ENCODE measurements at places on chromosomes 3 and 15.

- no peak for DNase-seq
Measured at GRCh38 chr3:152398495-152398894, 129.8 kb downstream of the MBNL1 start.

DNA sequence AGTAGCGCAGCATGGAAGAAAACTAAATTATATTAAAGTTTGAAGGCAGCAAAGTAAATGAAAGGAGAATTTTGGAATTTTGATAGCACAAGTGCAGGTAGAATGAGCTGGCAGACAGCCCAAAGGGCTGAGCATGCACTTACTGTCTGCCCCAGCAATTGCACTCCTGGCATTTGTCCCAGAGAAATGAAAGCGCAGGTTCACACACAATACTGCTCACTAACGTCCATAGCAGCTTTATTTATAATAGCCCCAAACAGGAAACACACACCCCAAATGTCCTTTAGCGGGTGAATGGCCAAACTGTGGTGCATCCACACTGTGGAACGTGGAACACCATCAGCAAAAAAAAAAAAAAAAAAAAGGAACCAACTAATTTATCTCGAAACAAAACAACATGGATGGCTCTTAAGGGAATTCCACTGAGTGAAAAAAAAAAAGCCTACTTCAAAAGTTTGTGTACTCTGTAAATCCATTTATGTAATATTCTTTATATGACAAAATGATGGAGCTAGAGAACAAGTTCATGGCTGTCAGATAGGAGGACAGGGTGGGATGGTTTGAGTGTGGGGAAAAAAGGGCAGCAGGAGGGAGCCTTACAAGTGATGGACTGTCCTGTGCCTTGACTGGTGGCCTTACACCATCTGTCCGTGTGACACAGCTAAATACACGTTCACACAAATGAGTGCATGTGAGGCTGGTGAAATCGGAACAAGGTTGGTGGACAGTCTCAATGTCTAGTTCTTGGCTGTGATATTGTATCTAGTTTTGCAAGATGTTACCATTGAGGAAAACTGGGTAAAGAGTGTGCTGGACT, 6.0 kb upstream of the TM2D3 start:
- DNase-seq: no peak

- no peak for DNase-seq
Measured at GRCh38 chr3:133280586-133280985, 119.3 kb upstream of the BFSP2 start.

DNA sequence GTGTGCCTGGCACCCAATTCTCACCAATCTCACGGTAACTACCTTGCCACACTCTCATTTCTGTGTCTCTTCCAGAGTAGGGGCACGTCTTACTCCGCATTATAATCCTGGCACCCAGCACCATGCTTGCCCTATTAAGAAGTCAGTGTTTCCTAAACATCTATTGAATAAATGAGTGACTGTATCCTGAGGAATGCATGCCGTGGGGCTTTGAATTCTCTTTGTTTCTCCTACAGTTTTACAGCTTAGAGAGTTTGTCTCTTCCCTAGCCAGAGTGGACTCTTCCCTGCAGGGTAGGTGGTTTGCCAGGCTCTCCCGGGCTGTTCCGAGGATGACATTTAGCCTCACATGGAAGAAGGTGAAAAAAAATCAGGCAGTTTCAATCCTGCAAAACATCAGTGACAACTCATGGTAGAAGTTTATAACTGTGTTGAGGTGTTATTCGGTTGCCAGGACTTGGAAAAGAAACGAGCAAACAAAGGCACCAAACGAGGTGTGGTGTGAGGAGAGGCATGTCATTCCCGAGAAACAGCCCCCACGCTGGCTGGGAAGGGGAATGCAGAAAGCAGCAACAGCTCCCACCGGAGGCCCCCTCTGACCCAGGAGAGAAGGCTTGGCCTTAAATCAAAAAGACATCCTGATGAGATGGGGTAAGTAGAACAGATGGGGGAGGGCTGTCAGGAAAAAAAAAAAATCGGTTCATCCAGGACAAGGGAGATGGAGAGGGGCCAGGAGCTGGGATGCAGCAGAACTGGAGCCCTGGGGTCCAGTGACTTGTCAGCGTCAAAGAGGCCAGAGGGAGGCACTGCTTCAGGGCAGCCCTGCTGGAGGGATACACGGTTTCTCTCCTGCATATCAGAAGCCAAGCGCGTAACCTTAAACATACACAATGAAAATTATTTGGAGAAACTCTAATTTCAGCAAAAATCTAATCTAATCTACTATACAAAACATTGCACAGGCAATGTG, 168.4 kb upstream of the ARRDC4 start:
- no peak for DNase-seq

DNA sequence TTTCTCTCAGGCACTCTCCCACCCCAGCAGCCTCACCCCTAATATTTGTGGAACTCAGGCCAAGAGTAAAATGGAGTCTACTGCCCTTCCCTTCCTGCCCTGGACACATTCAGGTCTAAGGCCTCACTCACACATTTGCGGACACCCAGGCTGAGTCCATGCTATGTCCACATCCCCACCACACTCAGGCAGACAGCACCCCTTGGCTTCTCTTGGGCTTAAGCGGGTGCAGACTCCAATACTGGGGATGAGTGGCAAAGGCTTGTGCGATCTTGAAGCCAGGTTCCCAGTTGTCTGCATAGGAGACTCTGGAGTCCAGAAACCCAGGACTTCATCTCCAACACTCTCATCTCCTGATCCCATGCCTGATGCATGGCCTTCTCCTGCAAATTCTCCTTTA, 17.5 kb upstream of the CFAP100 start:
- no peak for DNase-seq

All from stimulated activated CD8-positive, alpha-beta memory T cell treated with anti-CD3 and anti-CD28 coated beads, Interleukin-4, amount 100 ng/mL, for 1 hour (primary cell).